NCI-H748 treated with DMSO at 0.1 percent for 48 hours (cell line): ENCODE measurements at places on chromosomes 5 and 9.
A peak's percentile ranks its signal among the peaks of the same experiment; 100 is the strongest.

GRCh38 chr9:72203205-72203803, 54.1 kb downstream of the GDA start:
- DNase-seq: peak; percentile 23

DNA sequence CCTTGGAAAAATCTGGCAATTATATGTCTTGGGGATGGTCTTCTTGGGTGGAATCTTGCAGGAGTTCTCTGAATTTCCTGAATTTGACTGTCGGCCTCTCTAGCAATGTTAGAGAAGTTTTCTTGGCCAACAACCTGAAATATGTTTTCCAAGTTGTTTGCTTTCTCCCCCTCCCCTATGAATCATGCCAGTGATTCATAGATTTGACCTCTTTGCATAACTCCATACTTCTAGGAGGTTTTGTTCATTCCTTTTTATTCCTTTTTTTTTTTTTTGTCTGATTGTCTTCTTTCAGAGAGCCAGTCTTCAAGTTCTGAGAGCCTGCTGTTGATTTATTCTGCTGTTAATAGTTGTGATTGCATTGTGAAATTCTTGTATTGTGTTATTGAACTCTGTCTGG, 56.7 kb upstream of the SLC44A1 start:
- DNase-seq: no peak

DNA sequence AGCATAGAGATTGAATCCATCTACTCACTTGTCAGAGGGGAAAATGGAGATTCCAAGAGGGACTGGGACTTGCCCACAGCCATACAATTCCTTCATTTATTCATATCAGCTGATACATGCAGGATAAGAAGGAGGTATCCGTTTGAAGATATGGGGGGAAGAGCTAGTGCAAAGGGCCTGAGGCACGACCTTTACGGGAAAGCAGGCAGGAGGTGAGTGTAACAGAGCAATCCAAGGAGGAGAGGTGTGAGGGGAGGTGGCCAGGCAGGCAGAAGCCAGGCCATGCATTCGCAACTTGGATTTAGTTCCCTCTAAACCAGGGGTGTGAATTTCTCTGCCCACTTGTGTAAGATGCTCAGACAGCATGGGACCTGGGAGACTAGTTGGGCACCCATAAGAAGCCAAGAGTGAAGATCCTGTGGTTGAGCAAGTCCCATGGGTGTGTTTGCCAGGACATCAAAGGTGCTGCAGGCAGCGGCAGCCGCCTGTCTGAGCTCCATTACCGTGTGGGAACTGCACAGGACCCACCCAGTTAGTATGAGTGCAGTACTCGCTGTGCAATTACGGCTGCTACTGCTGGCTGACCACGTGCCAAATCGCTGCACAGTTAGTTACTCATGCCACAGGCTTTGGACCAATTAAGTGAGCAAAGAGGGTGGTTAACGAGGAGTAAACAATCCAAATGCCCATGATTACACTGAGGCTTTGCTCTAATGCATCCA, 31.4 kb upstream of the FAT2 start:
- peak; percentile 75 for DNase-seq

DNA sequence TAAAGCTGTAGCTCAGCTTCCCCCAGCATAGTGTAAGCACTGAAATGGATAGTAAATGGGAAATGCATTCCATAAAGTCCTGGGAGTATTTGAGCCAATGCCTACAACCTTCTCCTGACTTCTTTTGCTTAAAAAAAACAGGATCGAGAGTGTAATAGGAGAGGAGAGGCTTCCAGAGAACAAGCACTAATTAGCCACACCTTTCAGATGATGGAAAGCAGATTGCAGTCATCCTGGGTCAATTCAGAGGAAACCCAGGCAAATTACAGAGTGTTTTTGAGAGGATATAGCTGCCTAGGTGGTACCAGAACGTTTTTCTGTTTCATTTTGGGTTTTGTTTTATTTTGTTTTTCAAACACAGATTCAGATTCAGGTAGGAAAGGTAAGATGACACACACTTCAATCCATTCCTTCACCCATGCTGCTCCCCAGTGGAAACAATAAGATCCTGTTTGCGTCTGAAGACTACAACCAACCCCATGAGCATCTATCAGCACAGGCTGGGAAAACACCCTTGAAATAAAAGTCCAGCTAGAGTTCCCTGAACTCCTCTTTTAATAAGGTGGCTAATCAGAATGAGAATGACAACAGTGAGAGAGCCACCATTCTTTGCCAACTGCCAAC, 95.6 kb downstream of the RFK start:
- DNase-seq: peak; percentile 24

GRCh38 chr9:76677481-76678055, 86.7 kb upstream of the PCA3 start:
- peak; percentile 67 for DNase-seq
